ENCODE measurements at places on chromosomes 4 and X.

DNA sequence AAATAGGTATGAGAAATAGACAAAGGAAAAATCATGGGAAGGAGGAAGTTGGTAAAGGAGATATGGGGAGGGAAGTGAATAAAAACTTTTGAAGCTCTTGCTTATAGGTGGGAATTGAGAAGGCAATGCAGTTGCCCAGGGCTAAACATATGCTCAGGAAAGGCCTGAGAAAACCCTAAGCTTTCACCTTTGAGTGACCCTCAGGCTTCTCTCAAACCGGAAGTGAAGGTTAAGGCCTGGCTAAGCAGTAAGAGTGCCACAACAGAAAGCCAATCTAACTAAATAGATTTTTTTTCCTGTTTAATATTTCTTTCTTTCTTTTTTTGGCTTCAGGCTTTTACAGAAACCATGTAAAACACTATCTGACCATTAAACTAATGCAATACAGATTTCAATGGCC is 69.5 kb upstream of the GABRA3 start:
- no peak for DNase-seq

- no peak for DNase-seq
Observed at GRCh38 chr4:48944252-48944651, 37.7 kb upstream of the OCIAD2 start.

DNA sequence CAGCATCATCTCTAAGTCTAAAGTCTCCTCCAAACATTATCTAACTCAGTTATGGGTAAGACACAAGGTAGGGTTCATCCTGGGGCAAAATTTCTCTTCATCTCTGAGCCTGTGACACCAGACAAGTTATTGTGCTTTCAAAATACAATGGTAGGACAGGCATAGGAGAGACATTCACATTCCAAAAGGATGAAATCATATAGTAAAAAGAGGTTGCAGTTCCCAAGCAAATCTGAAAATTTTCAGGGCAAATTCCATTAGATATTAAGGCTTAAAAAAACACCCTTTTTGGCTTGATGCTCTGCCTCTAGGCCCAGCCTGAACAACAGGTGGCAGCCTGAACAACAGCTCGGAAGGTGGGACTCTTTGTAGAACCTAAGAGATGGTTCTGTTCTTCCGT is 448.3 kb upstream of the SLIT2 start:
- no peak for DNase-seq

- DNase-seq, result no peak
Observed at GRCh38 chr4:143241892-143242291, 57.2 kb downstream of the USP38 start.

- no peak for DNase-seq
Observed at GRCh38 chr4:21792736-21793135, 155.8 kb downstream of the KCNIP4 start.

DNA sequence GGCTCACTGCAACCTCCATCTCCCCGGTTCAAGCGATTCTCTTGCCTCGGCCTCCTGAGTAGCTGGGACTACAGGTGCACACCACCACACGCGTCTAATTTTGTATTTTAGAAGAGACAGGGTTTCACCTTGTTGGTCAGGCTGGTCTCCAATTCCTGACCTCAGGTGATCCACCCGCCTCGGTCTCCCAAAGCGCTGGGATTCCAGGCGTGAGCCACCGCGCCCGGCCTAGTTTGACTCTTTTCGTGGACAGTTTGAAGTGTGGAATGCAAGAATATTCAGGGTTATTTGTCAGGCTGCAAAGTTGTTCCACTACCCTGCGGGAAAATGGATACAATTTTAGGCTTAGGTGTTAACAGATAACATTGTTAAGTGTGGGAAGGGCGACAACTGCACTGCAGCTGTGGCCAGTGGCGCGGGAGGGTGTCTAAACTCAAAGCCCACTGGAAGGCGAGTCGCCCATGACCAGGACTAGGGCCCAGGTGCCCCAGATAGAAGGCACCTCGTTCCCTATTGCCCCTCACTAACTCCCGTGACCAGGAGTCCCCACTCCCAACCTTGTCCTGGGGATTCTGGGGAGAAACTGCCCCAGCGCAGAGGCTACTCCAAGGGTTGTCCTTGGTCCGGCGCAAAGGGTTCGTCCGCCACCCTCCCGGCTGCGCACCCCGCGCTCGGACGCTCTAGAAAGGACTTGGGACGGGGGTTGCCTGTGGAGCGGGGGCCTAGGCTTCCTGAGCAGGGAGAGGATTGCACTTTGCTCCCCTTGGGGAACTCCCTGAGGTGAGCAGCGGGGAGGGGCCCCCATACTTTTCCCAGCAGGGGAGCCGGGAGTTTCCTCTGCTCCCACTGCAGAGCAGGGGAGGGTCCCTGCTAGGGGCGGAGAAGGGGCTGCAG is 1.1 kb upstream of the CD99 start:
- DNase-seq, result no peak

DNA sequence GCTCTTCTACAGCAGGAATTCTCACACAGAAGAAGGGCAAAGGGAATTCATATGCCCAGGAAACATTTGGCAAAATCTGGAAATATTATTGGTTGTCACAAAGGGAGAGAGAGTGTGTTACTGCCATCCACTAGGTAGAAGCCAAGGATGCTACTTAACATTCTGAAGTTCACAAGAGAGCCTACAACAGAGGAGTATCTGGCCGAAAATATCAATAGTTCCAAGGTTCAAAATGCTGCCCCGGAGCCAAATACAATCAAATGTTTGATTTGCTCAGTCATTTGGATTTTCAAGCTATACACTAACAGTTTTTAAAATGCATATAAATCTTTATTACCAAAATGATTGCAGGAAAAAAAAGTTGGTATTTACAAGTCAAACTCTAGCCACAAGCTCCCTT is 18.8 kb downstream of the OTUD4 start:
- DNase-seq, result no peak

- no peak for DNase-seq
Observed at GRCh38 chrX:16593801-16594200, 56.2 kb upstream of the S100G start.

DNA sequence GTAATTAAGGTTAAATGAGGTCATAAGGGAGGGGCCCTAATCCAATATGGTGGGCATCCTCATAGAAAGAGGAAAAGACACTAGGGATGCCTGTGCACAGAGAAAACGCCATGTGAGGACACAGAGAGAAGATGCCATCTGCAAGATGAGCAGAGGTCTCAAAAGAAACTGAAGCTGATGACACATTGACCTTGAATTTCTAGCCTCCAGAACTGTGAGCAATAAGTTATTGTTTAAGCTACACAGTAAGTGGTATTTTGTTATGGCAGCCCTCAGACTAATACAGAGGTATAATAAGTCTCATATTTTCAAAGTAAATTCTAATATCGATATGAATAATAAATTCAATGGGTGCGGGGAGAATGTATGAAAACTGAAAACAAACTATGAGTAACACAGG is 169.9 kb downstream of the UGT8 start:
- DNase-seq, result no peak

GRCh38 chr4:181204109-181204508 is 1039.1 kb upstream of the TENM3 start:
- DNase-seq, result no peak

GRCh38 chr4:140499391-140499790 is 1.3 kb upstream of the MGAT4D start:
- DNase-seq, result no peak

DNA sequence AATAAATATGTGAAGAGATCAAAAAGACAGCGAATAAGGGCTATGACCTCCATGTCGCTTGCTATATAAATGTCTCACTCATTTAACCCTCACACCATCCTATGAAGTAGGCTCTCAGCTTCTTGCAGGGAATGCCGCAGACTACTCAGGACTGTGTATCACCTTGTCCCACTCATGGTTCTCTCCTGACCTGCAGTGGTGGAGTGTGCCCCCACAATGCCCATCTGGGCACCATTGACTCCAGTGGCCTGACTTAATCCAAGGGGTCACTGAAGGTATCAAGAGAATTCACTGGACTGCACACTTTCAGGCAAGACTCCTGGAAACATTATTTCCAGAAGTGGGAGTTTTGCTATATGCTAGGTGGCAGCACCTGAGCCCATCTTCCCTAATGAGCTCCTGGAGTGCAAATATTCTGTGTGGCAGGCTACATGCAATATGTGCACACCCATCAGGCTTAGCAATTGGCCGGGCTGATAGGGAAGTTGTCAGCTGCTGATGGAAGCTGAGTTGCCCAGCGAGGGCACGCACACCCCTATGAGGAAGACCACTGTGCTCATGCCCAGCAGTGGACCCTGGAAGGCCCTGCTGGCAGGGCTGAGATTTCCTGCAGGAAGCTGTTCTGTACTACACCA is 8.2 kb upstream of the EFNB1 start:
- no peak for DNase-seq

- peak; percentile 29 for DNase-seq
Observed at GRCh38 chr4:154044108-154044531, 255.2 kb upstream of the SFRP2 start.

DNA sequence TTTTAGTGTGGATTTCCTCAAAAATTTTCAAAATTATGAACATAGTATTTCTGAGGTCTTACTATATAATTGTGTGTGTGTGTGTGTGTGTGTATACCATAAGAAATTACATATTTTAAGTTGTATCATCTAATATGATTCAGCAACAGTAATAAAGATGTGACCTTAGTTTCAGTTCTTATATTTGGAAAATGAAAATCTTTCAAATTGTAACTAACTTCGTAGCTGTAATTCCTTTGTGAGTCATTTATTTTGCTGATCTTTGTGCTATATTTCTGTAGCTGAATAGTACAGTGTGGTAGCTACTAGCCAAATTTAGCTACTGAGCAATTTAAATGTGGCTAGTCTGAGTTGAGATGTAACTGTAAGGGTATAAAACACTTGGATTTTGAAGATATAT is 116.4 kb downstream of the RAP1GDS1 start:
- DNase-seq, result no peak

GRCh38 chr4:11599064-11599463 is 170.4 kb upstream of the HS3ST1 start:
- no peak for DNase-seq

GRCh38 chrX:40281336-40282005 is 183.7 kb upstream of the BCOR start:
- DNase-seq, result no peak

- DNase-seq, result no peak
Observed at GRCh38 chr4:119210775-119211174, 1.7 kb upstream of the USP53 start.

DNA sequence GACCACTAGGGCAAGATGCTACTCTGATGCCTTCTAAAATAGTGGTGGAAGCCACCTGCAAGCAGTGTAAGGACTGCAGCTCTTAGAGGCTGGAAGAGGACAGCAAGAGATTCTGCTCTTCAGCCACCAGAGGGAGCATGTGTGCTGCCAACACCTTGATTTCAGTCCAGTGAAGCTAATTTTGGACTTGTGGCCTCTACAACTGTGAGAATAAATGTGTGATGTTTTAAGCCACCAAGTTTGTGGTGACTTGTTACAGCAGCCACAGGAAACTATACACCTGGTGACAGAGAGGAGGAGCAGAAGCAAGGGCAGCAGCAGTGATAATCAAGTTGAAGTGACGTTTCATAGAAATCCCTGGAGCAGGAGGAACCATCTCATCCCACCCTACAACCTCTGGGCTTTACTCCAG is 55.9 kb downstream of the FGFBP1 start:
- peak; percentile 35 for DNase-seq

DNA sequence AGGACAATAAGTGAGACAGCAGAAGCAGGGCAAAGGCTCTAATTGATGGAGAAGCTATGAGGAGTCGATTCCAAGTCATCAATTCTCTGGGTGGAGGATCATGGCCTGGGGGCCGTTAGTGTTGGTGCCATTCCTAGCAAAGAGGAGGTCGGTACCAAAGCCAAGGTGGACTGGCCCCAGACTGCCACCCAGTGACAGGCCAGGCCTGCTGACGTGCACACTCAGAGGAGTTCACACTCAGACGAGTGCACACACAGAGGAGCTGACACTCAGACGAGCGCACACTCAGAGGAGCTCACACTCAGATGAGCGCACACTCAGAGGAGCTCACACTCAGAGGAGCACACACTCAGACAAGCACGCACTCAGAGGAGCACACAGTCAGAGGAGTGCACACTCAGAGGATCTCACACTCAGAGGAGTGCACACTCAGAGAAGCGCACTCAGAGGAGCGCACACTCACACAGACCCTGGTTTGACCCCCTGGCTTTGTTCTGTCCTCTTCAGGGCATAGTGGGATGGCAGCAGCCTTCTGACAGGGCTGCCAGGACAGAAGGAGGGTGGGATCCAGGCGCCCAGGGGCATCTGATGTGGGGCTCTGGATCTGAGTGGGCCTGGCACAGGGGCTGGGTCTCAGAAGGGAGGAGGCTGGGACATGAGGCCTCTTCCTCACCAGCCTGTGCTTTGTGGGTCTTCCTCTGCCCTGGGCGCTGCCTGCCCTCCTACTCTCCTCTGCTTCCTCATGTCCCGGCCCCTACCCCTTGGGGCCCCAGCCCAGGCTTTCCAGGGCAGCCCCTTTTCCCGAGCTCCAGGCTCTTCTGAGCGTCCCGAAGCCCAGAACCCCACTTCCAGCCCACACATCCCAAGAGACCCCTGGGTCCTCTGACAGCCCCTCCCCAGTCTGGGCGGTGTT is 41.7 kb upstream of the NKX1-1 start:
- no peak for DNase-seq

DNA sequence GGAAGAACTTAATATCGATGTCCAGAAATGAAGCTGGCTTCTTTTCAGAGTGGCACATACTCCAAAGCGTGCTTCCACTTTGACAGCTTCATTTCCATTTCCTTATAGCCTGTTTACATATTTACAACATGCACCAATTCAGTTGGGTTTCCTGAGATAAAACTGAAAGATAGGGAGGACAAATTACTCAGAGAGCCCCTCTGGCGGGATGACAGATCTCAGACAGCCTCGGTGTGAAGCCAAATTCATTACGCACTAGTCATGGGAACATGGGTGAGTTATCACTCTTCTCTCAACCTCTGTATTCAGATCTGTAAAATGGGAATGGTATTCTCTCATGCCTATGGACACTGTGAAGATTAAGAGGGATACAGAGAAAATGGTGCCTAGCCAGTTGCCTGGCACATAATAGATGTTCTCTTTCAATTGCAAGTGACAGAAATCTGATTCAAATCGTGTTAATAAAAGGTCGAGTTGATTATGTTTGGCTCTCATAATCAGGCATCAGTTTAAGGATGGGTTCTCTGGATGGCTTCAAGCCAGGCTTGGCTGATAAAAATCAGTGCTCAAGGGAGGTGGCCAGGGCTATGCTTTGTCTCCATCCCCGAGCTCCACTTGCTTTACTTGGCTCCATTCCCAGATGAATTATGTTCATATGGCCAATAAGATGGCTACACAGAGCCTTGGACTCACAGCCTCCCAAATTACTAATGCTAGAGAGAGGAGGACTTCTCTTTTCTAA is 132.2 kb upstream of the C1QTNF7 start:
- no peak for DNase-seq

GRCh38 chr4:170102426-170102825 is 12.7 kb upstream of the AADAT start:
- DNase-seq, result no peak

- no peak for DNase-seq
Observed at GRCh38 chr4:2913168-2913567, 50.0 kb downstream of the NOP14 start.

DNA sequence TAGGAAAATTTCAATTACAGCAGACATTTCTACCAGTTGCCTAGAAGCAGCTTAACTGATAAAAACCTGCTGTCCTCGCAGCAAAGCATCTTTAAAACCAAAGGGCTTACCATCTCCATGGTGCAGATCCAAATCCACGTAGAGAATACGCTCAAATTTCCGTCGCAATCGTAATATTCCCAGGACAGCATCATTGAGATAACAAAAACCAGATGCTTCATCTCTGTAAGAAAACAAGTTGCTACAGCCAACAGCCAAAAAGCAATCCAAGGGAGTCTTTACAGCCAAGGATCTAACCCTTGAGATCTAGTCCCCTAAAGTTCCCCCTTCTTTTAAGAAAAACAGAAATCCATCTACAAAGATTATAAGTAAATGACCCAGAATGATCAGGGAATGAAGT is 77.6 kb downstream of the HDAC8 start:
- DNase-seq, result peak; percentile 76

GRCh38 chr4:123297836-123298235 is 98.8 kb upstream of the SPRY1 start:
- DNase-seq, result no peak

Measured in skin of body (tissue), 3 donors.